Activated T-cell treated with anti-CD3 and anti-CD28 coated beads for 48 hours (primary cell): ENCODE measurements at places on chromosomes 12 and 14.

GRCh38 chr12:121529184-121529583, 51.6 kb downstream of the KDM2B start:
- no peak for DNase-seq

DNA sequence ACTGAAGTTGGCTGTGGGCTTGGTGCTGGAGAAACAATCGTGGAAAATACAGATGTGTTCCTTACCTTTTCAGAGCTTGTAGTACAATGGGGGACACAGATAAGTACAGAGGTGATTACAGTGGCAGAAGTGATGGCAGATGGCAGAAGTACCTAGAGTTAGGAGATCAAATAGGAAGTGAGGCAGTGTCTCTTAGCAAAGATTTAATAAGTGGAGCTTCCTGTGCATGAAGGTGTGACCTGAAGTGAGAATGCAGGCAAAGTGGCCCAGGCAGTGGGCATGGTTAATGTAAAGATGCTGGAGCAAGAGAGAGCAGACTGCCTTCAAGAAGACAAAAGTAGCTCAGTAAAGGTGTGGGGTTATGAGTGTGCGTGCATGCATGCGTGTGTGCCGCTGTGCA, 16.0 kb downstream of the LRRK2 start:
- no peak for DNase-seq

DNA sequence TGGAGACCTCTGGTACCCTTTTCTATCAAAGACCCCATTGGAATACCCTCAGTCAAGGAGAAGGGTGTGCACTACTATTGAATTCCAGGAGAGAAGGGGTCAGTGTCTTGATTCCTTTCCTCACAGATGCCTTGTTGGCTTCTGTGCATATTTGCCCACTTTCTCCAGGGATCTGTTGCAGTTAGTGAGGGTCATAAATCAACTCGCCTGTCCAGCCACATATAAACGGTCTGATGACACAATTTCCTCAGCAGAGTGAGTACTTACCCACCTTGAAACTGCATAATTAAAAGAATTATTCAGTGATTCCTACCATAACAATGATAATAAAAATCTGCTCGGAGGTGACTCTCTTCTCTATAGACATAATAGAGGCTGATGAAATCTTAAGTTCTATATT, 13.9 kb upstream of the DCD start:
- DNase-seq = no peak

GRCh38 chr12:107374161-107374840, 281.0 kb upstream of the CRY1 start:
- no peak for DNase-seq

DNA sequence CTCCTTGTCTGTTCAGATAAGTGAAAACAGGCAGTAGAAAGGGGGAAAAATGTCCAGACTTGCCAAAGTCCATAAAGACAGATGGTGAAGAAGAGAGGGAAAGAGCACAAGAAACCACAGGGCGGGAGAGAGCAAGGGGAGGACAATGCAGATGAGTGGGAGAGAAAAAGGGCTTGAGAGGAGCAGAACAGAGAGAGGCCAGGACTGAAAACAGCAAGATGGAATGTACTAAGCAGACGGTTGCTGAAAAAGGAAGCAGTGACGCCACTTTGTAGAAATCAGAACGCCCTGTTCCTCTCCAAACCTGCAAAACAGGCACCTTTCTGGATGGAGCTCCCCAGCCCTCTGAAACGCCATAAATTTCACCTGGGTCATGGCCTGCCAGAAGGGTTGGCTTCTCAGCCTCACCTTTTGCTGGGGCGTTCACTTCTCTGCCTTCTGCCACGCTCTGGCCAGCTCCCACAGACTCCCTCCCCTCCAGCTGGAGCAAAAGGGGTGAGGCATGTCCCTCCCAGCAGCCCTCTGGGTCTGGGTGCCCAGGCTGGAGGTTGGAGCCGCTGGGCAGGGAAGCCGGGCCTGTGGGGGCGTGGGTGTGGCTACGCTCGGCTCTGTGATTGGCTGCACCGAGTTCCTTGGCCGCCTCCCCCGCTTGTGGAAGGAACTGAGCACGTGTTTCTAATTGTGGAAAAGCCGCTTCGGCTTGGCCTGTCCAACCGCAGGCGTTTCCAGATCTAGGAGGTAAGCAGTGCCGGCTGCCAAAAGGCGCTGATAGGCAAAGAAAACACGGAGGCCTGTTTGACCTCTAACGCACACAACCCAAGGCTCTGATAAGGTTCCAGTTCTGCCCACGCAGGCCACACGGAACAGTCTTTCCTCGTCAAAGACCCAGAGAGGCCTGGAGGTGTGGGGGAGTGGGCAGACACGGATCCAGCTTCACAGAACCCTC, 29.3 kb downstream of the SLC7A8 start:
- no peak for DNase-seq

DNA sequence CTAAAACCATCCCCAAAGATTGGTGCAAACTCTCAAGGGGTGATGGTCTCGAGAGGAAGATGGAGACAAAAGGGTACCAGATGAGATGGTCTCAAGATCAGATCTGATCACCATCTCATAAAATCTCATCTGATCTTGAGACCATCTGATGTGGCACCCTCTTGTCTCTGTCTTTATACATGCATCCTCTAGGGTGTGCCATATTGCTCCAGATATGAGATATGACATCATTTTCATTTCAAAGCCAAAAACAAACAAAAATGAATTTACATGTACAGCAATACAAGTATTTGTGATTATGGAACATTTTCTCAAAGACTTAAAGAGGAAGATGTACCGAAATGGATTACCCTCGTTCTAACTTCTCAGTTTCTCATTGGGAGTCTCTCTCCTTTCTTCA, 787.2 kb downstream of the GALC start:
- no peak for DNase-seq

- DNase-seq = no peak
These were observed 447.1 kb downstream of the ZFP36L1 start for GRCh38 chr14:68345738-68346137.

GRCh38 chr14:71742485-71742884, 189.7 kb upstream of the RGS6 start:
- DNase-seq = no peak

DNA sequence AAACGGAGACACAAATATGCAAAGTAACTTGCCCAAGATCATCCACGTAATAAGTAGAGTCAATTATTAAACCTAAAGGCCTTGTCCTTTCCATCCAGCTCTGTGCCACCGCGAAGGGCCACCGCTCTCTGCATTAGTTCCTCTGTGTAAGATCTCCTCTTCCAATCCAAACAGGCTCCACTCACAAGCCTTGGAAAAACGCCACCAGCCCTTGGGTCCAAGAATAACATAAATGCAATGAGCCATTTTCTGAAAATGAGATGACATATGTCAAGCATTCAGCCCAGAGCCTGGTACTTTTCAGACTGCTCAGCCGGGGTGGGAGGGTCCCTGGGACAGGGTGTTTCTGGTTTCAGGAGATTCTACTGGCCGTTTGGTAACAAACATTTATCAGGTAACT, 30.0 kb downstream of the DGLUCY start:
- DNase-seq = no peak

DNA sequence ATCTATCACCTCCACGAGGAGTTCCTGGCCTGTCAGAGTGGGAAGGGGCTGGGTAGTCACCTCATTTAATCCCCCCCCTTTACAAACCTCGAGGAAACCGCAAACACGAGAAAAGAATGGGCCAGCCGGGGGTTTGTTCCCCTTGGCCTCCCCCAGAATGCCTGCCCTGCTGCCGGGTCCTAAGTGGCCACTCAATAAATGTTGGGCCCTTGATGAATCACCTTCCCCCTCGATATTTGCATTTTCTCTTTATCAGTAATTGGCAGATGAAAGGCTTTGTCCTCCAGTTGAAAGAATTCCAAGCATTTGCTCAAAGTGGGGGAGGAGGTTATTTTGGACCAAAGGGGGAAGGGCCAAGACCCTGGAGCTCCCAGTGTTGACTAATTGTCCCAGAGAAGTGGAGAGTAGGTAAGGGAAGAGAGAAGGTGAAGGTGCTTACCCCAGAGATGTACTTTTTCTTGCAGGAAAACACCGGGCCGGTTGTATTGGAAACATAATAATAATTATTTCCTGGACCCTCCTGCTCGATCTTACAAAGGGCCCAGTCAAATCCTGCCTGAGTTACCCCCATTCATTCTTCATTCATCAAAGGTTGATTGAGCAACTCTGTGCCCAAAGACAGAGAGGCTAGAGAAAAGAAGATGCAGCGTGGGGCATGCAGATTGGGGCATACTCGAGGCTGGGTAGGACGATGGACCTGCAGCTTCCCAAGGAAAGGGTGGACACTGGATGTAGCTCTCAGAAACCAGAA, 1.9 kb upstream of the KDM2B start:
- no peak for DNase-seq

- DNase-seq = no peak
These were observed 32.8 kb upstream of the CMKLR1 start for GRCh38 chr12:108371801-108372344.

DNA sequence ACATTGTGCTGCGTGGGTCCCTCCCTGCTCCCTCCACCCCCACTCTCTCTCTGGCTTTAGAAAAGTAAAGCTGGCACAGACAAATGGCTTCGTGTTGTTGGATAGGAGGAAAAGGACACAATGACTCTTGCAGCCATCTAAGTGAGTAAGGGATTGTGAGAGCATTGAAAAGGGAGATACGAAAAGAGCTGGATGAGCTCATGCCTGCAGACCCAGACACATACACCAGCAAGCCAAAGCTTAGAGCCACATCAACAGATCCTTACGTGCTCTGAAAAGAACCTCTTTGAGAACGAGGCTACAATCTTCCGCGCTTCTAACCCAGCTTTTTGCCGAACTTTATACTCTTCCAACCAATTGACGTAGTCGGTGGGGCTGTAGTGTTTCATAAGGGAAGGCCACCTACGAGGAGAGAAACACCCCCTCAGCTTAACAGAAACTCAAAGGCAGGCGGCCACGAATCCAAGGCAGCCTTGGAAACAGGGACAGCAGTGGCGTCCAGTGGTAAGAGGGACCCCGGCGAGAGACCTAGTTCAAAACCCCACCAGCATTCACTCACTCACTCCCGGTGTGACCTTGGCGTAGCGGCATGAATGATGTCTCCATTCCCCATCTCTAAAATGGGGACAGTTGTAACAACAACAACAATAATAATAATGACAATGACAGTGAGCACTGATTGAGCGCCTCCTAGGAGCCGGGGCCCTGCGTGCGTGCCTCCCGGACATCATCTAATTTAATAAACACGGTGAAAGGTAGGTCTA, 1.1 kb downstream of the FBXO21 start:
- no peak for DNase-seq

DNA sequence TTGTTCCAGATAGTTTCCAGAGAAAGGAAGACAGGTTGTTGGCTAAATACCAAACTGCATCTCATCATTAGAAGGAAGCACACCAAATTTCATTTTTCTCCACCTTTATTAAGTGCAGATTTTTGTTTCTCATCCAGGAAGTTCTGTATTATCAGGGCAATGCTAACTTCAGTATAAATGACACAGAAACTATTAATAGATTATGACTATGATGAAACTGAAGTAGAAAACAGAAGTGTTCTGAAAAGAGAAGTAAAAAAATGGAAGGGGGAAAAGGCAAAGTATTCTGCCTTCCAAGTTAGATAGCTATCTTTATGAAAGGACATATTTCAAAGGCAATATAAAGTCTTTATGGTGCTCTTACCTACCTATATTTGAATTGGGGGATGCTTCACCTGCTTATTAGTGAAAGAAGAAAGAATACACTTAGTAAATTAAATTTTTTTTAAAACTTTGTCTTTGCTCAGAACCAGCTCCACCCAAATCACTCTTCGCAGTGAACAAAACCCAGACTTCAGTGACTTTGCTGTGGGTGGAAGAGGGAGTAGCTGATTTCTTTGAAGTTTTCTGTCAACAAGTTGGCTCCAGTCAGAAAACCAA, 223.9 kb downstream of the PTPRO start:
- no peak for DNase-seq

DNA sequence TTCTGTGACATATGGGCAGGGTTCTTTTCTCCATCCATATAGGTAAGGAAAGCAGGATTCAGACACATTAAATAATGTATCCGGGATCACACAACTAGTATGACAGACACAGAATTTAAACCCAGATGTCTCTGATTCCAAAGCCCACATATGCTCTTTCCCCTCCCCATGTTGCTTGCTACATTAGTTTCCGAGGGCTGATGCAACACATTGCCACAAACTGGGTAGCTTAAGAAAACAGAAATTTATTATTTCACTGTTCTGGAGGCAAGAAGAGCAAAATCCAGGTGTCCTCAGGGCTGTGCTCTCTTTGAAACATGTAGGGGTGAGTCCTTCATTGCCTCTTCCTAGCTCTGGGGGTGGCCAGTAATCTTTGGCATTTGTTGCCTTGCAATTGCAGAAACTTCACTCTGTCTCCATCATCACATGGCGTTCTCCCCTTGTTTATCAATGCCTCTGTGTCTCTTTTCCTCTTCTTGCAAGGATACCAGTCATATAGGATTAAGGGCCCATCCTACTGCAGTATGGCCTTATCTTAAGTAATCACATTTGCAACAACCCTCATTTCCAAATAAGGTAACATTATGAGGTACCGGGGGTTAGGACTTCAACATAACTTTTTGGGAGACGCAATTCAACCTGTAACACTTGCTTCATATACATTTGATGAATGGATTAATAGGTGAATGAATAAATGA, 83.0 kb upstream of the CCND2 start:
- no peak for DNase-seq

DNA sequence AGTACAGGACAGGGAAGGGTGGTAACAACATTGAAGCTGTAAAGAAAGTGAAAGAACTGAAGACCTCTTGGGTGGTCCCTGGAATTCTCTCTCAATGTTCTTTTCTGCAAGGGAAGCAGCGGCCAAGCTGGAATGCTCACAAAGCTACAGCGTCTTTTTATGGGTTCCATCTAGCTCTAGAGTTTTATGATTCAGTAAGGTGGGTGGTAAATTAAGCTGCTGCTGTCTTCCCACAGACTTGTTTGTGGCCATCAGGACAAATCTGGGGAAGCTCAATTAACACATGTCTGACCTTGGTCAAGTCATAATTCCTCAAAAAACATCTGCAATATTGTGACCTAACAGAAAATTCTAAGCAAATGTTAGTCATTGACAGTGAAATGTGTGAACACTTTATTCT, 139.1 kb downstream of the MED13L start:
- DNase-seq = no peak

- no peak for DNase-seq
These were observed 7.5 kb upstream of the ZFP36L1 start for GRCh38 chr14:68800390-68800789.

DNA sequence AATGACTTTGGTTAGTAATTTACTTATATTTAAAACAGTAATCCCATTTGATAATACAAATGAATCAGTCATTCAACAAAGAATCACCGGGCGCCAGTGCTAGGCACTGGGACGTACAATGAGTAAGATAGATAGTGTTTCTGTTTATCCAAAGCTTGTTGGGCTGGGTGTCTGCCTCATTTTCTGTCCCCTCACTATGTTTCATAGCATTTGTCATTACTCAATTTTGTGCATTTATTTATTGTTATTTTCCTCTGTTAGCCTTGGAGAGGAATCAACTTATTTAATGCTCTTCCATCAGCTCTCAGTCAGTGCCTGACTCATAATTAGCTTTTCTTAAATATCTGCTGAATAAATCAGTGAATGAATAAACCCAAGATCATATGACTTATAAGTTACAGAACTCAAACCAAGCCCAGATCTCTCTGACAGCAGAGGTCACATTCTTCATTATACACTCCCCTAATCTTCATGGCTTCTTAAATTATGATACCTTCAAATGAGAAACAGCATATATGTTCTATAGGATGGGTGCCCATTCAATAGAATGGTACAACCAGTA, 86.2 kb downstream of the TSPAN8 start:
- DNase-seq = no peak
